ENCODE measurements at places on chromosomes 2 and 18.
A peak's percentile ranks its signal among the peaks of the same experiment; 100 is the strongest.

DNA sequence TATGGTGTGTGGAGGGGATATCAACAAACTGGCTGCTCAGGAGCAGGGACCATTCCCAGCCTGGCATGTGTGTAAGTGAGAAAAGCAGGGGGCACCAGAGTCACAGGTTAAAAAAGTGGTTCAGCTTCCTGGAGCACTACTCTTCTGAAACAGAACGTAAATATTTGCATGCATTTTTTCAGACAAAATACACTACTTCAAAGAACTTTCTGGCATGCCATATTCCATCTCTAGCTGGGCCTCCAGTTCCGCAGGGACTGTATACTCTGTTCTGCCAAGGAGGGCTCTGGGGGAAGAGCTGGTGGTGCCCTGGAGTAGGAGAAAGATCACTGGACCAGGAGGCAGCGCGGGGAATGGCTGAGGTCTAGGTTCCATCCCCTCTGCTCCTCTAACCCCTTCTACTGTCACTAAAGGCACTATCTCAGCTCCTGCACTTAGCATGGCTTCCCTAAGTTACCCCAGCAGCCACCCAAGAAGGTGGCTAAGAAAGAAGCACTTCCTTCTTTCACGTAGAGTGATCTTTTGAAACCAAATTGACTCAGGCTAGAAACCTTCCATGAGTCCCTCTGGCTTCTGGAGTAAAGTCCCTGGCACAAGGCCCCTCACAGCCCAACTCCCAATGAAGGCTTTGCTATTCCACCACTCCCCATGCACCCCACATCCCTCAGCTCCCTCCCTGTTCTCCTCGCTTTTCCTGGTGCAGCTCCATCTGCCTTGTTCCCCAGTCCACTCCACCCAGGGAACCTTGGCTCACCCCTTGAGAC lies 57.6 kb upstream of the CABLES1 start:
- no peak for DNase-seq

GRCh38 chr2:106233350-106233706 lies 39.2 kb upstream of the UXS1 start:
- DNase-seq, result no peak

- DNase-seq, result no peak
Observed at GRCh38 chr2:52960881-52961280, 806.7 kb upstream of the CHAC2 start.

DNA sequence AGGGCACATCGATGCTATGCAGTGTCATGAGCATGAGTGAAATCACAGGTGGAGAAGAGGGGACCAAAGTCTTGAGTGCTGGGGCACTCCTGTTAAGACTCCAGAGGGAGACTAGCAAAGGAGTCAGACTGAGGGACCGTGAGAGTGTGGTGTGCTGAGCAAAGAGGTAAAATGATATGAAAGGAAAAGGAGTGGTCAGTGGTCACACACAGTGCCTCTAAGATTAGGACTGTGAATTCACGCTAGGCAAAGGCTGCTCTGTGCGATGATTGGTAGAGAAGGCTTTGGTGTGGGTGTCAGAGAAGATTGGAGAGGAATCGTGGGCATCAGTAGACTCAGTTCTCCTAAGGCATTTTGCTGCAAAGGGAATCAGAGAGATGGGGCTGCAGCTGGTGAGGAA lies 12.8 kb downstream of the SOCS6 start:
- DNase-seq, result no peak

GRCh38 chr18:154151-154550 lies 4.2 kb upstream of the USP14 start:
- DNase-seq, result no peak

- no peak for DNase-seq
Observed at GRCh38 chr2:38572167-38572566, 30.6 kb downstream of the HNRNPLL start.

DNA sequence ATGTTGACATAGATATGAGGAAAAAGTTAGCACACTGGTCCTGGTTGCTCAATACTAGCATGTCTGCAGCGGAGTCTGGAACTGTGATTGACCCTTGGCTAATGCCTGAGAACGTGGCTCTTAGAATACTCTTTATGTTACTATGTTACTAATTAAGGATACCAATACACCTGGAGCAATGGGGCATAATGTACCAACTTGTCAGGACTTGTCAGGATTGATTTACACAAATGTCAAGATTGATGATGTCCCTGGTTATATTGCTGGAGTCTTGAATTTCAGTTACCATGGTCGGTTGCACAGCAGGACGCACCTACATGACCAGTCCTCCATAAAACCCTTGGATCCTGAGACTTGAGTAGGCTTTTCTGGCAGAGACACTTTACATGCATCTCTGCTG lies 810.9 kb downstream of the CPS1 start:
- DNase-seq, result no peak

GRCh38 chr2:20052229-20052851 lies 912 bp upstream of the LAPTM4A start:
- no peak for DNase-seq

DNA sequence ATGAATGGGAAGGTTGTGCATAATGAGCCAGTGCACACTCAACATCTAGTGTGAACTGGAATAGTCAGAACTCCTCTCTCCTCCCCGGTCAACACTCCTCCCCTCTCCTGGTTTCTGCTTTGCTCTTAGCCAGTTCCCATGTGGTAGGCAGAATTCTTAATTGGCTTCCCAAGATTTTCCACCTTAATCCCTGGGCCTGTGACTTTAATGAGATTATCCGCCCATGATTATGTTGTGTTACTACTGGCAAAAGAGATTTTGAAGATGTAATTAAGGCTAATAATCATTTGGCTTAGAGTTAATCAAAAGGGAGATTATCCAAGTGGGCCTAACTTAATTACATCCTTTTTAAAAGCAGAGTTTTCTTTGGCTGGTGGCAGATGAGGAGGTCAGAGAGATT lies 34.2 kb upstream of the REV1 start:
- no peak for DNase-seq

DNA sequence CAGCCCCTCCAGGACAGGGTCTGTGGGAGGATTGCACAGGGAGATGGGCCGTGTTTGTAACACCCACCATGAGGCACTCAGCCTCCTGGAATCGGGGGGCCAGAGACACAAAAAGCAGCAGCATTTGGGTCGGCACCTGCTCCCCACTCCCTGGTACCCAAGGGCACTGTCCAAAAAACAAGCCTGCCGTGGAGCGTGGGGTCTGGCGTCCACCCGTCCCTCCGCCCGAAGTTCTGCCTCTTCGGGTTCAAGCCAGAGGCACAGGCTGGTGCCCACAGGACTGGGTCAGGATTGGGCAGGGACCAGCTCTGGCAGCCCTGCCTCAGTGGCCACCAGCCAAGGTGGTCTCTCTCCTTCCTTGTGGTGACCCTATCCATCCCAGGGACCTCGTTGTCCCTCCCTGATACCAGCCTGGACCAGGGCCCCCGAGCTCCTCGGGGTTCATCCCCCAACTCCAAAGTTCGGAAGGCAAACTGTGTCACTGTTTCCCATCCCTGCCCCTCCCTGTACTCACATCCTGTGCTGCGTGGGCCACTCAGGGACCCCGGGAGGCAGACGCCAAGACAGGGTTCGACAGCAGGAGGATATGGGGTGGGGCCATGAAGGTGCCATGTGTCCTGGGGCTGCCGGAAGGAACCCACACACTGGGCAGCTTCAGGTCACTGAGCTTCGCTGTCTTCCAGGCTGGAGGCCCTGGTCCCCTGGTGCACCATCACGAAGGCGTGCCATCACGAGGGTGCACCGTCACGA lies 126.0 kb upstream of the HDAC4 start:
- peak; percentile 44 for DNase-seq

DNA sequence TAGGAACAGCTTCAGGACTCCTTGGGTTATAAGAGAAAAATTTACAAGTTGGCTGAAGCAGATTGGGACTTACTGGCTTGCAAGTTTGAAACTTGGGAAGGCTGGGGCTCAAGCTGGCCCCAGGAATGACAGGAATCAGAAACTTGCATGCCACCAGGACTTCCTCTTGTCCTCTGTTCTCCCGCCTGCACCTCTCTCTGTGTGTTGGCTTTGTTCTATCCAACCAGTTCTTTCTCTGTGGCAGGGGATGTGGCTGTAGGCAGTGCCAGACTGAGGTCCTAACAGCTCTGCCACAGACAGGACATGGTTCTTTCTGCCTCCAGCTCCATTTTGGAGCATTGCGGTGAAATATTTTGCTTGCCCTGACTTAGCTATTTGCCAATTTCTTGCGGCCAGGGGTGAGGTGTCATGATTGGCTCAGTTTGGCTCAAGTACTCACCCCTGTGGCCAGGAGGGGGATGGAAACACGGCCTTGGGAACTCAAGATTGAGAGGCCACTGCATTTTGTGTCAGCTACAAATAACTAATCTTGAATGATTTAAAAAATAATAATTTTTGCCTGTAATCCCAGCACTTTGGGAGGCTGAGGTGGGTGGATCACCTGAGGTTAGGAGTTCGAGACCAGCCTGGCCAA lies 48.9 kb downstream of the MEP1B start:
- no peak for DNase-seq

DNA sequence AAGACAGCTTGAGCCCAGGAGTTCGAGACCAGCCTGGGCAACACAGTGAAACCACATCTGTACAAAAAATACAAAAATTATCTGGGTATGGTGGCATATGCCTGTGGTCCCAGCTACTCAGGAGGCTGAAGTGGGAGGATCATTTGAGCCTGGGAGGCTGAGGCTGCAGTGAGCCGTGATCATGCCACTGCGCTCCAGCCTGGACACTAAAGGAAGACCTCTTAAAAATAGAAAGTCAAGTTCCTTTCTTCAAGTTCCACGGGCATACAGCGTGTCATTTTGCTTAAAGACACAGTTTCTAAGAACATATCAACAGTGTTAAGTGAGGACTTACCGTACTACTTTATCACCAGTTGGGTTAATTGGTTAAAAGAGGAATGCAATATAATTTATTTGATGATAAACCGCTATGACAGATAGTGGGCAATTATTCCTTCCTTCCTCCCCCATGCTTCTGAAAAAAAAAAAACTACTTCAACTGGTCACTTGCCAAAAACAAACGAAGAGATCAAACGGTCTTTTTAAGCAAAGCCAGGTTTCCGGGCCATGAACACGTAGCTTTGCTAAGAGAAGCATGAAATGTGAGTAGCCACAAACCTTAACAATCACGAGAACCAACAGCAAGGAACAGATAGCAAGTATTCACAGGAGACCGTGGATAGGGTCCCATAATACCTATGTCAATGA lies 21.4 kb downstream of the AP1S3 start:
- no peak for DNase-seq

DNA sequence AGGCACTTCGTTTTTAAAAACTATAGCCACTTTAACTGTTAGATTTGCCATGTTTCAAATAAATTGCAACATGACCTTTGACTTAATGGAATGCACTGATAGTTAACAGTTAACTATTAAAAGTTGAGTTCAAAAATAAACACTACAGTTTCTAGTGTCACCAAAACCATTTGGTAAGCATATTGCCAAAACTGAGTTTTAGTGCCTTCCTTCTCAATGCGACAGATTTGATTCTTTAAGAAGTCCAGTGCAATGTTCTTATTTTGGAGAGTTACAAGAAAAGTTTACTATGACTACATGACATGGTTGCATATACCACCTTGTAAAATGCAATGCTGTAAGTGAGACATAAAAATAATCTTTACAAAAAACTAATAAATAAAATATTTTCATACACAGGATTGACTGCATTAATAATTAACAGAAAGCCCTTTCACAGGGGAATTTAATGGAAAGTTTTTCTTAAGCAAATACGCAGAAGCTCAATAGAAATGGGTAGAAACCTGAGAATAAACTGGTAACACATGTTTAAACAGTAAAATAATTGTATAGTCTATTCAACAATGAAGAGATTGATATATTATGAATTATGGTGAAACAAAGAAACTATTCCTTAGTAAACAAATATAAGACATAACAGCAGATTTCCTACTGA lies 53.8 kb downstream of the GRB14 start:
- DNase-seq, result no peak

DNA sequence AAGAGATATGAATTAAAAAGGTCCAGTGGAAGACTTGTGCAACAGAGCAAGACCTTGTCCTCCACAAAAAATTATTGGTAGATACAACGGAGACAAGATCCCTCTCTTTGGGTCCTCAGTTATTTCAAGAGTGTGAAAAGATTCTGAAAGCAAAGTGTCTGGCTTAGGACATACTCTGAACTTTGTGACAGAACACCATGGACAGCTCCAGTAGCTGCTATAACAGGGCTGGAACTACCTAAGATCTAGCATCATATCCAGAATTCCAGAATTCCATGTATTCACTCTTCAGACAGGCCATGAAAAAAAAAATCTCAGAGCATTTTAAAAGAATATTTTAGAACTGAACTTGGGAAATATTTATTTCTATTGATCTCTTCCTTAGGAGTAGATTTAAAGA lies 74.8 kb upstream of the ZBTB14 start:
- no peak for DNase-seq

DNA sequence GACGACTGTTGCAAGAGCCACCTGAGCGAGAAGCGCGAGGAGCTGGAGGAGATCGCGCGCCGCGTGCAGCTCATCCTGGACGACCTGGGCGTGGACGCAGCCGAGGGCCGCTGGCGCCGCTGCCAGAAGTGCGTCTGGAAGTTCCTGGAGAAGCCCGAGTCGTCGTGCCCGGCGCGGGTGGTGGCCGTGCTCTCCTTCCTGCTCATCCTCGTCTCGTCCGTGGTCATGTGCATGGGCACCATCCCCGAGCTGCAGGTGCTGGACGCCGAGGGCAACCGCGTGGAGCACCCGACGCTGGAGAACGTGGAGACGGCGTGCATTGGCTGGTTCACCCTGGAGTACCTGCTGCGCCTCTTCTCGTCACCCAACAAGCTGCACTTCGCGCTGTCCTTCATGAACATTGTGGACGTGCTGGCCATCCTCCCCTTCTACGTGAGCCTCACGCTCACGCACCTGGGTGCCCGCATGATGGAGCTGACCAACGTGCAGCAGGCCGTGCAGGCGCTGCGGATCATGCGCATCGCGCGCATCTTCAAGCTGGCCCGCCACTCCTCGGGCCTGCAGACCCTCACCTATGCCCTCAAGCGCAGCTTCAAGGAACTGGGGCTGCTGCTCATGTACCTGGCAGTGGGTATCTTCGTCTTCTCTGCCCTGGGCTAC lies 1.2 kb downstream of the KCNF1 start:
- peak; percentile 67 for DNase-seq

GRCh38 chr2:100242476-100242875 lies 79.8 kb downstream of the LONRF2 start:
- DNase-seq, result no peak

- no peak for DNase-seq
Observed at GRCh38 chr2:96730212-96730611, 9.7 kb downstream of the LMAN2L start.

GRCh38 chr18:32446780-32447179 lies 23.9 kb downstream of the GAREM1 start:
- no peak for DNase-seq

DNA sequence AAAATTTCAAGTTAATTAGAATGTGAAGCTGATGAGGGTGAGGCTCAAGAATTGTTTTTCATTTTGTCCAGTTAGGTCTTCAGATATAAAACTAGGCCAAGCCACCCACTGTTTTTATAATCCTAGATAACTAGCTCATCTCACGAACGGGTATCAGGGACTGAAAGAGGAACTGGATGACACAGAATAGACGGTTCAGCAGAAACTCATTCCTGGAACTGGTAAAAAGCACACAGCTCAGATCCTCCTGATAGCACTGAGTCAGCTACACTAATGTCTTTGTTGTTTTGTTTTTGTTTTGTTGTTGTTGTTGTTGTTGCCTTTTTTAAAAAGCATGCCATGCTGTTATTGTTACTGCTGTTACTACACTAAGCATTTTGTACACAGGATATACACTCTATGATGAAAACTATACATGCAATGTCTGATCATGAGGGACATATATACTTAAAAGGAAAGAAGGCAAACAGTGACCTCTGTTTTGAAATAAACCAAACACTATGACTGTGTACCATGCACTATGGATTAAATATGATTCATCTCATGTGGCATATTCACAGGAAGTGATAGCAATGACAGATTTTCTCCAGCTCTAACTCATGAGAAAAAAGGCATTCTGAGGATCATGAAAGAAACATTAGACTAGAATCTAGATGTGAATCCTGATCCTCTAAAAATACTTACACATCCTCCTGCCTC lies 437.6 kb downstream of the NCKAP5 start:
- no peak for DNase-seq
